Natural killer cell treated with Interleukin-12 subunit alpha and Interleukin-12 subunit beta and Interleukin-15 and Interleukin-18, amount 100 ng/mL, for 72 hours (primary cell): ENCODE measurements at places on chromosomes 5 and 9.

- no peak for DNase-seq
Observed at GRCh38 chr5:95241635-95242034, 43.3 kb downstream of the MCTP1 start.

DNA sequence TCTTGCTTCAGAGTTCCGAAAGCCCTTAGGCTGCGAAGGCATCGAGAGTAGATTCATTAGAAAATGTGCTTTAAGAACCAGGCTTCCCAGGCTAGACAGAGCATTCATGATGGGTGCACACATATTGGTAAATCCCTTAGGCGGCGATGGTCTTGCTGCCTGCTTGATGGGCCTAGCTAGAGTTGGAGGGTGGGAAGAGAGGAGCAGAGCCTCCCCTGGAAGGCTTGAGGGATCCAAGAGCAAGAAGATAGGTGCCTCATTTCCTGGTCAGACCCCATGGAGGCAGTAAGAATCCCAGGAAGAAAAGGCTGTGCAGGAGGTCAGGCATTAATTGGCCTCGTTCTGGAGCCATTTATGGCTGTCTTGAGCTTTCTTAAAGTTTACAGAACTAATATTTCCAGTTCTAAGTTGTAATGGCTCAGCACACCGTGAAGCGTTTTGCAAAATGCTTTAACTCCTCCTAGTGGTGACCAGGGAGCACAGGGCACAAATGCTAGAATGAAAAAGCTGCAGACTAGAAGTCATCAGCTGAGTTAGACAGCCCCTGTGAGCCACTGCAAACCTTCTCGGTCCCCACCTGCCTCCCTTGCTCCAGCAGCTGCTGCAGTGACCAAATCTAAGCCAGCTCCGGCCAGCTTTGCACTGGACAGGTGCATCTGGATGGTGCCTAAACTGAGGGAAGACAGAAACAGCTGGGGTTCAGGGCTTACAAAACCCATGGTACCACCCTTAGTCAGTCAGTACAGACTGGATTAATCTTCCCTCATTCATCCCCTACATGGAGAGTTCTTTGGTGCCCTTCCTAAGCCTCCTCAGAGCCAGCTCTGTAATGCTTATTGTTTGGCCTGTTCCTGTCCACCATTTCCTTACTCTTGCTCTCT is 14.7 kb downstream of the SLC45A2 start:
- DNase-seq, result no peak

GRCh38 chr5:39759701-39760100 is 334.9 kb upstream of the DAB2 start:
- DNase-seq, result no peak

GRCh38 chr5:171444582-171444981 is 25.1 kb downstream of the FGF18 start:
- DNase-seq, result no peak

GRCh38 chr9:34957492-34958410 is at the start of gene PHF24:
TSS of gene PHF24 (plus strand) at chr9:34958285. CDS start at chr9:34971299, 13,014 bp downstream.
- DNase-seq, result no peak

GRCh38 chr9:130433947-130434262 is 10.9 kb upstream of the ASS1 start:
- no peak for DNase-seq

- DNase-seq, result no peak
Observed at GRCh38 chr9:73039271-73040263, 86.7 kb upstream of the ALDH1A1 start.

DNA sequence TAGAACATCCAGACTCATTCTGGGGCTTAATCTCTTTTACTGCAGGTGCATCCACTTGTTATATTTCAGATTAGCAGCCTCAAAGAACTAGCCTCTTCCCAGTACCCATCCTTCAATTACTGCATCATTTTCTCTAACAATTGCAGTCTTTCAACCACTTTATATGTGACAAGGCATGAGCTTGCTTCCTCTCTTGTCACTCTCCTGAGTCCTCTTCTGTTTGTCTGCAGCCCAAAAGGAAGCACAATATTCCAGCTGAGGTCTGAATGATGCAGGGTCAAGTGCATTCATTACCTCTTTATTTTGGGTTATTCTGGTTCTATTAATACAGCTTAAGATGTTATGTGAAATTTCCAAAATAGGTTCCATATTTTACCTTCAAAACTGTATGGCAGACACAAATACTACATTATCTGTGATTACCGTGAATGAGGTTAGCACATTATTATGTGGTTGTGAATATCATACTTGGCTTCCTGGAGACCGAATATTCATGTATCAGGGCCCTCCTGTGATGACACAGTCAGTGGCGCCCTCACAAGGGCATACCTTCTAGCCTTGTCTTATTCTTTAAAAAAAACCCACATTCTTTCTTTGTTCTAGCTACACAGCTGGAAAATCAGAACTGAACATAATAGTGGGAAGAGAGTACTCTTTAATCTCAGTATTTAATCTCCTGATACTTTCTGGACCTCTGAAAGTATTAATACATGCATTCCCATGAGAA is 323.8 kb downstream of the PDE4D start:
- no peak for DNase-seq

DNA sequence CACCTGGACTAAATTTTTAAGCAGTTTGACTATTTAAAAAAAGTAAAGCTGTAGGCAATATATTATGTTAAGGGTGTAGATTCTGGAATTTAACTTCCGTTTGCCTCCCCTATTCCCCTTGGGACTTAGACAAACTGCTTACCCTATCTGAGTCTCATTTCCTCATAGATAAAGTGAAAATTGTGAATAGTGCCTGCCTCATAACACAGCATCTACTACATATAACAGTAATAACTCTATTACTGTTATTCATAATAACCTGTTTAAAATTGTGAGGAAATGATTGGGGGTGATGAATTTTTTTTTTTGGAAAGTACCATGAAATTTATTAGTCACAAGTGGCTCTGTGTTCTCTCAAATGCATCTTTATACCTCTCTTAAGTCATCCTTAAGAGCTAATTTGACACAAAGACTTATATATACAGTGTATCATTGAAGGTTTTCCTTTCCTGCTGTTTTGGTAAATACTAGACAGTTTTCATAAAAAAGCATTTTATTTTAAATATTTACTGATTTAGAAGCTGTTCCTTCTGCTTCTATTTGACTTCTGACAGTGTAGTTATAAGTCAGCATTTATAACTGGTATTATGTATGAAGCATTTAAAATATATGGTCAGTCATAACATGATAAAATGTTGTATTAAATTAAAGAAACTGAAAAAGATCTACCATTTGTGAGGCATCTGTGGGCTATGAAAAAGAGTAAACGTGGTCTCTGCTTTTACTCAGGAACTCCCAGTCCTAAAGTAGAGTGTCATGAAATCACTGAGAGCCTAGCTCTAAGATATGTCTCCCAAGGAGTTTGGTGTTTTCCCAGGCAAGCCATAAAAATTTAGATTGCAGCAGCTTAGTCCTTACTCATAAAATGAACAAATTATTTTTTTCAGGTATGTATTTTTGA is 46.4 kb downstream of the MCCC2 start:
- no peak for DNase-seq

DNA sequence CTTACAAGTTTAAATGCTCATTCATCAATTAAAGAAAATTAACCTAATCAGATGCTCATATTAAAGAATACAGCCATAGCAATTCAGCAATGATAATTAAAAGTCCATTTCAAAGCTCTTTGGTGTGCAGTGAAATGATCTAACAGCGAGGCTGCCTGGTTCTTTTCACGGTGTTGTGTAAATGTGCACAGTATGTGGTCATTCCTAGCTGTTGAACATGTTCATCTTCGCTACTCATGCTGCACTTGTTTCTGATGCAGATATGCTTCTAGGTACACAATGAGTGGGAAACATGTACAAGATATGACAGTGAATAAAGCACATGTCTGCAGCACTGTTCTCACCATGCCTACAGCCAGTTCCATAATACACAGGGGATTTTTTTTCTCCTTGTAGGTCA is 163.5 kb downstream of the NR2F1-AS1 start:
- no peak for DNase-seq

DNA sequence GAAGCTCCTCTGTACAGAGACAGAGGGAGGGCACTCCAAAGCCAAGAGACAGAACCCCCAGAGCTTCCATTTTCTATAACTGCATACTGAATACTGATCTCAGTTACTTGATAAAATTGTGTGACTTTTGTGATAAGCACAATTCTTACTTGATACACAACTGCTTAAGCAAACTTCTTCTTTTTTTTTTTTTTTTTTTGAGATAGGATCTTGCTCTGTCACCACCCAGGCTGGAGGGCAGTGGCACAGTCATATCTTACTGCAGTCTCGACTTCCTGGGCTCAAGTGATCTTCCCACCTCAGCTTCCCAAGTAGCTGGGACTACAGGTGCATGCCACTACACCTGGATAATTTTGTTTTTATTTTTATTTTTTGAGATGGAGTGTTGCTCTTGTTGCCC is 252.1 kb upstream of the ZNF608 start:
- no peak for DNase-seq

- no peak for DNase-seq
Observed at GRCh38 chr5:105730982-105731381, 1939.8 kb downstream of the EFNA5 start.

GRCh38 chr5:15864536-15865215 is 314.9 kb downstream of the MARCHF11 start:
- DNase-seq, result no peak

DNA sequence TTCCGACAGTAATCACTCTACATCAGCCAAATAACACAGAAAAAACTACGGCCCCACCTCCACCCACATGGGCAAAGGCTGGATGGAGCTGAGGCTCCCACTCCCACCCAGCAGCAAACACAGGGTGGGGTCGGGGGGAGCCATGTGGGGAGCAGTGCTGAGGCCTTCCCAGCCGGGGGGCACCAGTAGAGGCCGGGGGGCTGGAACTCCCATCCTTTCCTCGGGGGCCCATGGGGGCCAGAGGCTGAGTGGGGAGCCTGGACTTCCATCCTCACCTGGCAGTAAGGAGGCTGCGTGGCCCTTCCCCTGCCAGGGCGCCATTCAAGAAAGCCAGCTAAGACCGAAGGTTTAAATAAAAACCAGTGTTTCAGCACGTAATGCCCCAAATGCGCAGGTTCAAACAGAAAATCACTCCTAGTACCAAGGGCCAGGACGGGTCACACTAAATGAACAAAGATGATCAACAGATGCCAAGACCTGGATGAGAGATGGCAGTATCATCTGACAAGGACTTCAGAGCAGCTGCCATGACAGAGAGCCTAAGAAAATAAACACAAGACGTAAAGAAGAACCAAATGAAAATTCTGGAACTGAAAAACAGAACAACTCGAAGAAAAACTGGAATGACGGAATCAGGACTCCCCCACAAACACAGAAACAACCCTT is 9.4 kb downstream of the CCDC127 start:
- DNase-seq, result no peak

- DNase-seq, result no peak
Observed at GRCh38 chr9:83533296-83533695, 4.9 kb downstream of the FRMD3 start.

DNA sequence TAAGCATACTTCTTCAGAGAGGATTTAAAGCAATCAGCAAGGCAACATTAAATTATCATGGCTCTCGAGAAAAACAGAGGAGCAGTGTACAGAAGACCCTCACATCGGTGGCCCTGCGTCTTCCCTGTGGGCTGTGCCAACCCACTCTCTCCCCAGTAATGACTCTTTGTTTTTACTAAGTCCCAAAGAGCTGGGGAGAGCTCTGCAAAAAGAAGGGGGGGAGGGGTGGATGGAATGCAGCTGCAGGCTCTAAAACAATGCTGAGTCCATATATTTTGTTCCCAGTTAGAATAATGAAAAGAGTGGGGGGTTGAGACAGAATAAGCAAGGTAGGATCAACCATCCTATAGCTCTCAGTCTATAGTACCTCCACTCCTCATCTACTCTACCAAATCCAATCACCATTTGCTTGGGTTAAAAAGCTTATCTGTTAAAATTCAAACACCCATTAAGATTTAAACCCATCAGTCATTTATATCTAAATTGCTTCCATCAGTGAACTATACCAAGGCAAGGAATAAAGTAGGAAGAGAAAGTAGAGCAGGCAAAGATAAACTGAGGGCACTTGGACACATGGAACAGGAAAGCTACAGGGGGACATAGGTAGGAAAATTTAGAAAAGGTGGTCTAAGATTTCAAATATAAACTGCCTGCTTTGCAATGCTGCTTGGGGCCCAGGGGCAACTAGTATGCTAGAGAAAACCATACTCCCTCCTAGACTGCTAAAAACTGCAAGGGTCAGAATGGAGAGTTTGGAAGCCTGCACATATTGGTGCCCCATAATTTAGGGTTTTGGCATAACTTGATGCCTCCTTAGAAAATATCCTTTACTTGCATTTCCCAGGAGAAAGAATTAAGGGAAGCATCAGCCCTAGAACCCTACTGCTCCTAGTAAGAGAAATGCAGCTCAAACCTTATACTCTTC is 20.6 kb downstream of the ELL2 start:
- no peak for DNase-seq

DNA sequence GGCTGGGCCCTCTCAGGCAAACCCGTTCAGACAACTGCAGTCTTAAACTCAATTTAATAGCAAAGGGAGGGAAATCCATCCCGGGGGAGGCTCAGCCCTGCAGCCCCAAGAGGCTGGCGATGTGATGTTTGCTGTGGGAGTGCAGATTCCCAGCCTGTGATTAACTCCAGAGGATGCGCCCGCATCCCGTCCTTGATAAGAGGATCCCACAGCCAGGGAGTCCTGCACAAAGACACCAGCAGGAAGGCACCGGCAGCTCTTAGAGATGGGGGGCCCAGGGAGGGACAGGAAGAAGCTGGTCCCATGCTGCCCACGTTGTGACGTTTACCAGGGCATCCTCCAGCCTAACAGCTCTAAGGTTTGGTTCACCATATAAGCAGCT is 64.7 kb downstream of the MRPL36 start:
- no peak for DNase-seq

GRCh38 chr9:136604823-136605525 is 57.7 kb upstream of the EGFL7 start:
- no peak for DNase-seq

DNA sequence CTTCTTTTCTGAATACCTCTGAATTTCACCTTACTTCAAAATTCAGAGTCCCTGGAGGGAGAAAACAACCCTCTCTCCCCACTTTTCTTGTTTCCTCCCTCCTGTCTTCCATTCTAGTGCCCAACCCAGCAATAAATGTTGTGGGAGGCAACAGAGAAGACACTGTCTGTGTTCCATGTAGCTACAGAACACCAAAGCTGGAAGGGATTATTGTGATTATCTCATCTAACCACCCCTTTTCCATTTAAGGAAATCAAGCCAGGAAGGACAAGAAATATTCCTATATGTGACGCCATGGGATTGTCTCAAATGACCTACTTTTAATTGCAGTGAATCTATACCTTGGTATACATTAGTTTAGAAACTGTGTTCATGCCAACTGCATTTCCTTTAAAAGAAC is 476.6 kb upstream of the TNC start:
- no peak for DNase-seq

GRCh38 chr5:102857076-102857818 is 102.1 kb downstream of the PAM start:
- DNase-seq, result no peak

DNA sequence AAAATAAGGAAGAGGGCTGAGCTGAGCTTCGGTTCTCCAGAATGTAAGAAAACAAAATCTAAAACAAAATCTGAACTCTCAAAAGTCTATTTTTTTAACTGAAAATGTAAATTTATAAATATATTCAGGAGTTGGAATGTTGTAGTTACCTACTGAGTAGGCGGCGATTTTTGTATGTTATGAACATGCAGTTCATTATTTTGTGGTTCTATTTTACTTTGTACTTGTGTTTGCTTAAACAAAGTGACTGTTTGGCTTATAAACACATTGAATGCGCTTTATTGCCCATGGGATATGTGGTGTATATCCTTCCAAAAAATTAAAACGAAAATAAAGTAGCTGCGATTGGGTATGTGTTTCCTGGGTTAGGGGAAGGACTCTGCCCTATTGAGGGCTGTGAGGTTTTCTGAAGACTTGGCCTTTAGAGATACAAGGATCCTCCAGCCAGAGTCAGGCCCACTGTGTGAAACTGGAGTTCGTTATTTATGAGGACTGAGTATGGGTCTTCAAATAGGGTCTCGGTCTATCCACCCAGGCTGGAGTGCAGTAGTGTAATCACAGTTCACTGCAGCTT is 3.8 kb downstream of the EGR1 start:
- no peak for DNase-seq
